ENCODE measurements at places on chromosomes 2 and 18.

GRCh38 chr2:157751462-157752058 lies 122.9 kb upstream of the ACVR1C start:
- no peak for DNase-seq

GRCh38 chr2:218166791-218167190 lies at the start of gene CXCR1:
Gene CXCR1 (minus strand): TSS chr2:218166962. CDS start chr2:218165211, 1,751 bp downstream.
- peak; percentile 5 for DNase-seq

- no peak for DNase-seq
Measured at GRCh38 chr2:121650315-121650930, 1.2 kb upstream of the CLASP1 start.

DNA sequence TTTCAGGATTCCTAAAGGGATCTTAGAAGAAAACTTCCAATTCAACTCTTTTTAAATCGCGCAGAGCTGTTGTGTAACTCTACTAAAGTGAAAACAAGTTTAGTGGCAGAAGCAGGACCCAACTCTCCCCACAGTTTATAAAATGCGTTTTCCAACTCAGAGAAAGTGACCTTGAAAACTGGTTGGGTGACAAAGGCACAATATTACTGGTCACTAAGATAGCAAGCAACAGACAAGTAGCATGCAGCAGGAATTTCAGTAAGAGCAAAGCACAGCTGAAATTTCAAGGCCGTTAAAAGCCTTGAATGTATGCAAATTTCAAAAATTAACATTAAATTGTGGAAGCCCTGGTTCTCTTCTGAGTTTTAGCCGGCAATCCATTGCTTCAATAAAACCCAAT lies 66.9 kb downstream of the STK39 start:
- no peak for DNase-seq
